ENCODE measurements at places on chromosomes 1 and 21. TPM values are rescaled to one million over a fixed set of nuclear protein-coding genes. Genes with fewer than 3 reads are reported as not detected.
A peak's percentile ranks its signal among the peaks of the same experiment; 100 is the strongest.

DNA sequence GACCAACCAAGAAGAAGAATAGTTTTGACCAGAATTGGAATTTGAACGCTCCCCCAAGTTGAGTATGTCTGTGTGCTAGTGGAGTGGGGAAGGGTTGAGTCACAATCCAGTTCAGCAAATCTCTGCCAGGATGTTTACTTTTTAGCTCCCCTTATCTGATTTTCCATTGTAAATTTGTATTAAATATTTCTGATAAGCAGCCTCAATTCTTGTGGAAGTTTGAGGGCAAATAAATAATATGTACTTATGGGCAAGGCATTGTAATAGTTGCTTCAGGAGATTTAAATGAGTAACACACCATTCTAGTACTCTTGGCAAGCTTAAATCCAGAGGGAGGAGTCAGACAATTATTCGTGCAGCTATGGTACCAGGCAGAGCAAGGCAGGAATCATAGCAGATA is 14.4 kb downstream of the CXADR start:
- no peak for DNase-seq

GRCh38 chr1:26009796-26010447 is 11.7 kb upstream of the EXTL1 start:
- peak; percentile 64 for DNase-seq

- DNase-seq, result no peak
These were observed 124.9 kb downstream of the DMRTB1 start for GRCh38 chr1:53583868-53584776.

DNA sequence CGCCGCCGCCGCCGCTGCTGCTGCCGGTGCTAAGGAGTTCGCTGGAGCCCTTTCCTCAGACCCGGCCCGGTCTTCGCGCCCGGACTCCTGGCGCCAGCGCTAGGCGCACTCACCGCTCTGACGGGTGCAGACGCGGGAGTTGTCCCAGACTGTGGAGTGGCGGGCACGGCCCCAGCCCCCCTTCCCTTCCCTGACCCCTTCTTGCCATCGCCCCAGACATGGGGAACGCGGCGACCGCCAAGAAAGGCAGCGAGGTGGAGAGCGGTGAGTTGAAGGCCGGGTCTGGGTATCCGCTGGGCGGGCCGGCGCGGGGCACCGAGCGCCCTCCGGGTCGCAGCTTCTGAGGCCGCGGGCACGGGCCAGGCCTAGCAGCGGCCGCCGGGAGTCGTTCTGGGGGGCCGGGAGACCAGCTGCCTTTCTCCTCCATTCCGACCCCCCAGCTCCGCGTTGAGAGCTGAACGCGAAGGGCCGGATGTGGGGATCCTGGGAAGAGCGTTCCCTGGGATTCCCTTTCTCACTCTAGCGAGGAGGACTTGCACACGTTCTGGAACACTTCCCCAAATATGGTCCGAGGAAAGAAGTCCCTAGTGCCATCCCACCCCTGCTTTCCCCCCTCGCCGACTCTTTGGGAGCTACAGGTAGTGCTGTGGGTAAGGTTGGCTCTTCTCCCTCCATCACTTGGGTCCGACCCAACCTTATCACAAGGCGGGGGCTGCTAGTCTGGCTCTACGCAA is 65.8 kb upstream of the PRKACB start:
- DNase-seq, result no peak

- no peak for DNase-seq
These were observed 35.0 kb downstream of the ACKR1 start for GRCh38 chr1:159239551-159240220.

GRCh38 chr1:47709872-47710231 is 272.0 kb downstream of the FOXD2 start:
- DNase-seq, result peak; percentile 71

DNA sequence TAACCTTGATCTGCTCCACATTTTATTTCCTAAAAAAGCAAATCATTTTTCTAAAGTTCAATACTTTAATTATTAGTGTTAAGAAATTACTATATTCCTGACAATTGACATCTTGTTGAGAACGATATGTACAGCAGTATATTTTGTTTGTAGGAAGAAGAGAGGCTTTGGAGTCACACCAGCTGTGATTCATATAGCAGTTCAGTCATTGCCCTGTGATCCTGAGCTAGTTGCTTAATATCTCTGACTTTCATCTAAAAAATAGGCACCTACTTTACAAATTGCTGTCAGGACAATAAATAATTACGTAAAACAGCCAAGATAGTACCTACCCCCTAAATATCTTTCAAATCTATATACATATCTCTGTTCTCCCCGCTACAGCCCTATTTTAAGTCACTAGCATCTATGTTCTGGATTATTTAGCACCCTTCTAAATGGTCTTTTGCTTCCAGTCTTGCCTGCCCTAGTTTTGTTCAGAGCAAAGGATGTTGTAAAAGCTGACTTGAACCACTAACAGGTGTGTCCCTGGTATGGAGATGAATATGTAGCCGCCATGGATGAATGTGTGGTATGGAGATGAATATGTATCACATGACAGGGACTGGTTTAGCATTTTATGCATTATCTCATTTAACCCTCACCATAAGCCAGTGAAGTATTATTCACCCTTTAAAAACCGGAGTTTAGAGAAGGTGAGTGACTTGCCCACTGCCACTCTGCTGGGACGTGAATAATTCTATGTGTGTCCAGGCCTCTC is 42.2 kb downstream of the RNF220 start:
- DNase-seq, result no peak

GRCh38 chr1:174800216-174800851 is 199.4 kb upstream of the CACYBP start:
- peak; percentile 23 for DNase-seq

DNA sequence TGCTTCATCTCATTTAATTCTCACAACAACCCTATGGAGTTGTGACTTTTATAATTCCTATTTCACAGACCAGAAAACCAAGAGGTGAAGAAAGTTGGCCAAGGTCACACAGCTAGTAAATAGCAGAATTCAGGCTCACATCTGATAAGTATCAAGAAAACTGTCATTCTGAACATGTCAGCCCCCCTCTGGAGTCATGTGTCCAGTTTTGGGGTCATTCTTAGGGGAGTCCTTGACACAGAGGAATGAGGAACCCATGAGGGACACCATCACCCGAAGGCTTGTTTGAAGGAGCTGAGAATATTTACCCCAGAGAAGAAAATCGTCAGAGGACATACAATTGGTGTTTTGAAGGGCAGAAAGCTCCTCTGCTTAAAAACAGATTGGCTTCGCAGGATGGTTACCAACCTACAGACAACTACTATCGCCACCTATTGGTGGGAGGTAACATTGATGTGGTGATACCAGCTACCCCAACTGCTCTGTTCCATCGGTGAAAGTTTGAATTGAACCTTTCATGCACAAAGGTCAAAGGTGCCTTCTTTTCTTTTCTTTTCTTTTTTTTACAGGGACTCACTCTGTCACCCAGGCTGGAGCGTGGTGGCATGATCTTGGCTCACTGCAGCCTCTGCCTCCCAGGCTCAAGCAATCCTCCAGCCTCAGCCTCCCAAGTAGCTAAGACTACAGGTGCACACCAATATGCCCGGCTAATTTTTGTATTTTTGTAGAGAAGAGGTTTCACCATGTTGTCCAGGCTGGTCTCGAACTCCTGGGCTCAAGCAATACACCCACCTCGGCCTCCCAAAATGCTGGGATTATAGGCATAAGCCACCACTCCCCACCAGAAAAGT is 31.3 kb downstream of the NCMAP start:
- peak; percentile 79 for DNase-seq

GRCh38 chr1:92374223-92374622 is 75.4 kb downstream of the RPAP2 start:
- DNase-seq, result no peak

- DNase-seq, result peak; percentile 47
These were observed 499.2 kb downstream of the OMA1 start for GRCh38 chr1:58047265-58047858.

DNA sequence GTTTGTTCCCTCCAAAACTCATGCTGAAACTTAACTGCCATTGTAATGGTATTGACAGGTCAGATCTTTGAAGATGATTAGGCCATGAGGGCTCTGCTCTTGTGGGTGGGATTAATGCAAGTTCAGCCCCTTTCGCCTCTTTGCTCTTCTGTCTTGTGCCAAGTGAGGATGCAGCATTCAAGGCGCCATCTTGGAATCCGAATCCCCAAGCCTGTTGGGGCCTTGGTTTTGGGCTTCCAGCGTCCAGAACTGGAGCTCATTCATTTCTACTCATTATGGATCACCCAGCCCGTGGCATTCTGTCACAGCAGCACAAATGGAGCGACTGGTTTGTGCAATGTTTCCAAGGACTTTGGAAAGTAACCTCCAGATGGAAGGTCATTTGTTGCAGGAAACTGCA is 5.6 kb downstream of the TTC34 start:
- no peak for DNase-seq

DNA sequence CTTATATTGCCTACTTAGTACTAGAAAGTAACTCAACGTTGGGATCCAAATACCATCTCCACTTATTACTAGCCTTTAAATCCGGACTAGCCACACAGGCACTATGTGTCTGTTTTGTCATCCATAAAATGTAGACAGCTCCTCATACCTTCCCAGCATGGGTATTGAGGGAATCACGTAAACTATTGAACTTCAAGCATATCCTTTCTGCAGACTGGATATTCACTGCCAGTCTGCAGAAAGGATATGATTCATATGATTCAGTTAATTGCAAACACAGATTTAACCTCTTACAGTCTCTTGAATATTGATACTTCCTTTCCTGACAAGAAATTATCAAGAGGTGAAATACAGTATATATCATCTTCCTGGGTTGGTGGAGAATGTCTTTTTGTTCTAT is 186.0 kb downstream of the LEPR start:
- DNase-seq, result no peak

DNA sequence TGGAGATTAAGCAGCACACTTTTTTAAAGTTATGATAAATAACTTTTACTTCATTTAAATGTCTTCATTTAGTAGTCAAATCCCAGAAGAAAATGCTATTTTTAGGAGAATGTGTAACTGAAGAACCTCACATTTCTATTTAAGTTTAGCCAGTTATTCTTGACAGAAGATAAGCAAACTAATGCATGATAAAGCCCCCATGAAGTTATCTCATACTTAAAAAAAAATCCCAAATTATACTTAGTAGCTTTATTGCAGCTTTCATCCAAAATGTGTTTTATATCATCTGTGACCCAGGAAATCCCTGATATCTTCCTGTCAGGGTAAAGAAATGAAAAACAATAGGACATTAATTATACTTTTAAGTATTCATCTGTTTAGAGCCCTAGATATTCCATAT is 124.8 kb upstream of the SYT6 start:
- no peak for DNase-seq

DNA sequence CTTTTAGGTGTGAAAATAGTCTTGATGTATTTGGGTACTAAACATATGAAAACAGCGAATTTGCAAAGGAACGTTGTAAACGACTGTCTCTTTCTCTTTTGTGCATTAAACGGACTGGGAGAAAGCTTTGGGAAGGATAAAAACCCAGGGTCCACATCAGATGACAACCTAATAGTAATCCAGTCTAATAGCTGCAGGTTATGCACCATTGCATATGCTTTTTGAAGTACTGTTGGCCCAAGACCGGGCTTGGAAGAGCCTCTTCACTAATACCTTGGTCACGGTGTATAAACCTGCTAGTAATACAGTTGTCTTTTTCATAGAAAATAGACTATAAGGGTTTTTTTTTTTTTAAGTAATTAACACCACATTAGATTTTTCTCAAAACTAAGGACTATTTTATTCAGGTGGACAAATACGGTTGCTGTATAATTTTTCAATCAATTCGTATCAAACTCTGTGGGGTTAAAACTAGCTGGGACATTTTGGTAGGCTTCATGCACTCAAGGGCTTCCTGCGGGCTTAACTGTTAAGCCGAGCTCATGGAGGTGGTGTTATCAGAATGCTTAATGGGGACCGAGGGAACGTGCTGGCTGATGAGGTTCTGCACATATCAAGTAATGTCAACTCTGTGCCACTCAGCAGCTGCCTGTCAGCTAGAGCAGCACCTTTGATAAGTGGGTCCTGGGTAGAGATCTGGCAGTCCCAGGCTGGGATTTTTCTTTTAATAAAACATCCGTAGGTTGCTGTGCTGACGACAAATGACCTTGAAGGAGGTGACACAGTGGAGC is 2.1 kb downstream of the RYR2 start:
- DNase-seq, result peak; percentile 38

DNA sequence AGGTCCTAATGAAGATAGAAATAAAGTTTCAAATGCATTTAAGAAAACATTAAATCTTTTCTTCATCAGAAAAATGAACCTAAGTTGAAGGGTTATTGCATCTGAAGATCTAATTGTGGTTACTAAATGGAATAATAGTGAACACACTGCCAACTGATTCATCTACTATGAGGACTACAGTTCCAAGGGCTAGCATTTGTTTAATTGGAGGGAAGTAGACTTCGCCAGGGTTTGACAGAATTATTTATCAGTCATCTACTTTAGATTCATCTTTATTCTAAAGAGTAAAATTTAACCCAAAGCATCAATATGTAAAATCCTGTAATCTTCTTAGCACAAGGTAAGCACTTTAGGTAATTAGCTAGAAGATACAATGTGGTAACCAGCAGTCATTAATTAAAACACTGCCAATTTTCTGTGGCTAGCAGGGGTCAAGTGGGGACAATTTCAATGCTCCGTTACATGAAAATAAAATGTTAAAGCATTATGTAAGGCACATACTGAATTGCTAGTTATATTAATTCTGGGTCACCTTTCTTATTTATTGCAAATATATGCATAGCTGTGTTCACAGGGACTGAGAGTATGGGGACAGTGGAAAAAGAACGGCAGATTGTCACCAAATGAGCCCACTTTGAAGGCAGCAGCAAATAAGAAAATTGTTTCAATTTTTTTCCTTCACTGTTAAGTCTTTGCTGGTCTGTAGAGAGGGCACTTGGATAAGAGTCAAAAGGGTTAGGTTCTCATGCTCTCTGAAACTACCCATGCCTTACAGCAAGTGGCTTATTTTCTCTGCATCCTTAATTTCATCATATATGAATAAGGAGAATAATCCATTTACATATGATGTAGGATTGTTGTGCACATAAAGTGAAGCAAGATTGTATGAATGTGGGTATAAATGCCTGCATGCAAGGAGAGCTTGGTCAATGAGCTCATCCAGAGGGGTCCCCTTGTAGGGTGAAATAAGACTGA is 416.0 kb downstream of the PCP4 start:
- no peak for DNase-seq

The AVPR1B gene
- total RNA-seq, result not detected

The HES5 gene
- 28.2 TPM for total RNA-seq

The CD1B gene
- total RNA-seq, result not detected

The KRTAP7-1 gene
- not detected for total RNA-seq

The NECTIN4 gene
- total RNA-seq, result 0.06 TPM

The KCNJ15 gene
- not detected for total RNA-seq

The PEAR1 gene
- not detected for total RNA-seq

The PPIAL4G gene
- total RNA-seq, result 0.09 TPM

All from neural progenitor cell (in vitro differentiated cells).